ENCODE measurements at places on chromosomes 3 and 15.

GRCh38 chr15:89514596-89515406, 18.4 kb upstream of the RHCG start:
- DNase-seq: no peak

GRCh38 chr3:23270423-23270822, 67.3 kb downstream of the UBE2E2 start:
- DNase-seq: no peak

DNA sequence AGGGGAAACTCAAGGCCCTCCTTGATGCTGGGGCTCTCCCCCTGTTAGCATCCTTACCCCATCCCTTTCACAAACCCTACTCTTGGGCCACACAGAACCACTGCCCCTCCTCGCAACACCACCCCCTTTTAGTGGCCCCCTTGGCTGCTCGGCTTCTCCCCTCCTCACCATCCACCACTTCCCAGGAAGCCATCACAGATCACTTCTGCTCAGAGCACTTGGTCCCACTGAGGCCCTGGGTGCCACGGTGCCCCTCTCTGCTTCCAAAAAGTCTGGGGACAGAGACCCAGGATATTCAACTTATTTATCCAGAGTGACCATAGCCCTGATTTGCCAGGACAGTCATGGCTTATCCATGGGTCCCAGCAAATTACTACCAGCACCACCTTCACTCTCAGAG, 2.4 kb downstream of the RHCG start:
- no peak for DNase-seq

GRCh38 chr15:73947651-73948050, 21.4 kb downstream of the LOXL1 start:
- DNase-seq: no peak

- DNase-seq: no peak
These were observed 109.2 kb downstream of the MYO5A start for GRCh38 chr15:52419494-52419893.

GRCh38 chr3:45559560-45560118, 34.9 kb upstream of the LIMD1 start:
- no peak for DNase-seq

GRCh38 chr3:123658852-123659206, 74.0 kb upstream of the HACD2 start:
- DNase-seq: no peak

GRCh38 chr3:150458001-150458400, 49.9 kb downstream of the TSC22D2 start:
- DNase-seq: no peak

- DNase-seq: no peak
These were observed 186.1 kb upstream of the CGNL1 start for GRCh38 chr15:57190208-57190607.

DNA sequence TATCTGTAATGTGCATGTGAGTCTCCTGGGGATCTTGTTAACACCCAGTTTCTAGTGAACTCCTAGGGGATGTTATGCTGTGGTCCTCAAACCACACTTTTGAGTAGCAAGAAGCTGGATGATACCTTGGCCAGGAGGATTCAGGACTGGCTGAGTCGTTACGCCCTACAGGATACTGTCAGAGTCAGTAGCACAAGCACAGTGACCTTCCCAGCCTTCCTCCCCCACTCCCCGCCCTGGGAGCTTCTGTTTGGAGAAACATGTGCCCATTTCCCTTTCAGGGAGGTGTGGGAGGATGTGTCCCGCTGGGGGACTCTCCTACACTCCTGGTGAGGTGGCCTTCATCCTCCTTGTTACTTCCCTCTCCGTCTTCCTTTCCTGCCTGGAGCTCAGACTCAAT, 76.4 kb upstream of the TRPM1 start:
- no peak for DNase-seq

GRCh38 chr3:74639681-74640080, 25.2 kb upstream of the CNTN3 start:
- DNase-seq: no peak

DNA sequence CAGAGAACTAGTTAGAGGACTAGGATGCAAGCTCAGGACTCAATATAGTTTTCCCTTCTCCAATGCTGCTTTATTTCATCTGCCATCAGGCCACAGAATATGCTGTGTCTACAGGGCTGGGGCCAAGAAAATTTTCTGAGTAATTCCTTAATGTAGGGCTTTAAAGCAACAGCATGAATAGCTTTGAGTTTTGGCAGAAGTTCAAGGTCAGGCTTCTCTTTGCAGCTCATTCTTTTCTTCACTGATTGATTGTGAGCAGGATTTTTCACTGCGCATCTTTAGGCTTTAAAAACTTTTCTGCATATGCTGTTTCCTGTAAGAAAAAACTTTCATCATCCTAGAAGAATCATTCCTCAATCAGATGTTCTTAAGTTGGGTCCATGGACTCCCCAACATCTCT, 4.6 kb downstream of the TMEM108 start:
- DNase-seq: no peak

DNA sequence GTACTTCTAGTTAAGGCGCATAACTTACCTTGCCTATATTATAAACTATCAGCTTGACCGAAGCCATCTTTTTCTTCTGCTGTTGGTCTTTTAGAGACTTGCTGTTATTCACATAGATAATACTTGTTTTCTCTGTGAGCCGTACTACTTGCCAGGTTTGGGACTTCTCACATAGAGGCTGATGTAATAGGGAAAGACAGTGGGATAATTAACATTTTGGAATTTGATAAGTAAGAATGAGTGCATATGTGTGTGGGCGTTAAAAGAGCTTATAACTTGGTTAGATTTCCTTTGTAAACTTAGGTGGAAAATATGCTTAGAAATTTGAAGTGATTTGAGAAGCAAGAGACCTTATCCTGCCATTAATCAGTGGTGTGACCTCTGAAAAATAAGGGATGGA, 47.8 kb downstream of the FNDC3B start:
- DNase-seq: no peak

- DNase-seq: no peak
These were observed 3.1 kb upstream of the ZBTB38 start for GRCh38 chr3:141365201-141365600.

DNA sequence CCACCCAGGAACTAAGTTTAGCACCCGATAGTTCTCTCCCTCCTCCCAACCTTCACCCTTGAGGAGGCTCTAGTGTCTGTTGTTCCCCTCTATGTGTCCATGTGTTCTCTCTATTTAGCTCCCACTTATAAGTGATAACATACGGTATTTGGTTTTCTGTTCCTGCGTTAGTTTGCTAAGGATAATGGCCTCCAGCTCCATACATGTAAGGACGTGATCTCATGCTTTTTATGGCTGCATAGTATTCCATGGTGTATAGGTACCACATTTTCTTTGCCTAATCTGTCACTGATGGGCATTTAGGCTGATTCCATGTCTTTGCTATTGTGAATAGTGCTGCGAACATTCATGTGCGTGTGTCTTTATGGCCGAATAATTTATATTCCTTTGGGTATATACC, 66.9 kb upstream of the TRA2B start:
- DNase-seq: no peak

- peak; percentile 77 for DNase-seq
These were observed 101.1 kb downstream of the GREM1 start for GRCh38 chr15:32818758-32819447.

- DNase-seq: no peak
These were observed 4.8 kb upstream of the RTP3 start for GRCh38 chr3:46492890-46493547.

GRCh38 chr15:40106203-40107161, 2.2 kb downstream of the BMF start:
- peak; percentile 29 for DNase-seq

DNA sequence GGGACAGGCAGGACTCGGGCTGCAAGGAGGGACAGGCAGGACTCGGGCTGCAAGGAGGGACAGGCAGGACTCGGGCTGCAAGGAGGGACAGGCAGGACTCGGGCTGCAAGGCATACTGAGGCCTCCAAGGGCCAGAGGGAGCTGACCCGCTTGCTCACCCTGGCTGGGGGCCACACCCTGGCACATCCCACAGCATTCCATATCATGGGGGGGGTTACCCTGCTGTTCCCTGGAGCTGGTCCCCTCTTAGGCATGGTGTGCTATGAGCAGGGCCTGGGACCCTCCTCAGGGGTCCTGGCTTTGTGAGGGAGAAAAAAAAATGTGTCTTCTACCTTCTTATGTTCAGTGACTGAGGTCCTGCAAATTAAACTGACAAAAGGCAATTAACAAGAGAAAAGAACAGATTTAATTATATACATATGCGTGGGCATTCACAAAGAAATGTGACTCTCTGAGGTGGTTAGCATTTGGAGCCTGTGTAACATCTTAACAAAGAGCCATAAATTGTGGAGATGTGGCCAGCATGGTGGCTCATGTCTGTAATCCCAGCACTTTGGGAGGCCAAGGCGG, 97.6 kb upstream of the ALDH1A3 start:
- DNase-seq: no peak

GRCh38 chr15:63378946-63379345, 2.7 kb downstream of the CA12 start:
- no peak for DNase-seq

DNA sequence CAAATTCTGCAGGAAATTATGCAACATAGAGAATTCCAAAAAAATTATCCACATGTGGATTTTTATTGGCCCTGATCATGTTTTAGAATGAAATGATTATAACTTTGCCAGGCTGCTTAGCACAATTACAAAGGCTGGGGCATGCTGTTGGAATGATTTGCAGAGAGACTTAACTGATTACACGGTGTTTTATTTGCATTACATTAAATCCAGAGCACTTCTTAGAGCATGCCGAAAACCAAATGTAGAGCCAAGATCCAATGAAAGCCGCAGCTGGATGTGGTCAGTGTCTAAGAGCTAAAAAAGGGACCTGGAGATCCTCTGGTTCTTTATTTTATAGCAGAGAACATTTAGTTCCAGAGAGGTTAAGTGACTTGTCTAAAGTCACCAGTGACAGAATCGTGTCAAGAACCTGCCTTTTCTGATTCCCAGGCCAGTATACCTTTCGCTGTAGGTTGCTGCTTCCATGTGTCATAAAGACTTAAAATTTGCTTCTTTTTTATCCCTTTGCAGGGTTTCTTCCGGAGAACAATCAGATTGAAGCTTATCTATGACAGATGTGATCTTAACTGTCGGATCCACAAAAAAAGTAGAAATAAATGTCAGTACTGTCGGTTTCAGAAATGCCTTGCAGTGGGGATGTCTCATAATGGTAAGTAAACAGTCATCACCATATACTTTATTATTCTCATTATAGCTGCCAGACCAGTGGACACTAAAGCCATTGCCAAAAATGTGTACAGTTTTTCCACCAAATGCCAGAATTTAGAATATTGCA, 92.0 kb upstream of the TSEN2 start:
- no peak for DNase-seq

GRCh38 chr3:75254685-75255084, 409.4 kb upstream of the FRG2C start:
- no peak for DNase-seq

DNA sequence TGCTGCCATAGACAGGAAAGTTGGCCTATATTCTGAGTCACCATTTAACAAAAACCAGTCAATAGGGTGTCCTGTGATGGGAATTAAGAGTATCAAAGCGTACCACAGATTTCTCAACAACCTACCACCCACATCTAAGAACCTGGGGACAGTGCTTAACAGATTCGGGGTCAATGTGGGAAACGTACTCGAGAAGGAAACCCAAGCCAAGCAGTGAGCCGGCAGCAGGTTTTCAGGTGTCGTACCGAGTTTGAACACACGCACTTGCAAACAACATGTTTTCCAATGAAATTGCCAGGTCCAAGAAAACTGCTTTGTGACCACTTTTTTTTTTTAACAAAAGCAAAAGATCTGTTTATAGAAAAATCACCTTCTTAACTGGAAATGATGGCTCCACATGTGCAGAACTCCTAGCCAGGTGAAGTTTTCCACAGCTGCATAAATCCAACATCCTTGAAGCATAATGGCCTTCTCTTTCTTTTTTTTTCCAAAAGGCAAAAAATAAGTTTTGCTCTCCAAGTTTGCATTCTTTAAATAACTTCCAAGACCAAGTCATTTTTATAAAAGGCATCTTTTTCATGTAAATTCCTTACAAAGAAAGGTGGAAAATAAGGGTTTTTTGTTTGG, 45.7 kb downstream of the ADAMTS17 start:
- DNase-seq: no peak

- DNase-seq: no peak
These were observed 5.7 kb upstream of the PLSCR1 start for GRCh38 chr3:146550070-146550615.

DNA sequence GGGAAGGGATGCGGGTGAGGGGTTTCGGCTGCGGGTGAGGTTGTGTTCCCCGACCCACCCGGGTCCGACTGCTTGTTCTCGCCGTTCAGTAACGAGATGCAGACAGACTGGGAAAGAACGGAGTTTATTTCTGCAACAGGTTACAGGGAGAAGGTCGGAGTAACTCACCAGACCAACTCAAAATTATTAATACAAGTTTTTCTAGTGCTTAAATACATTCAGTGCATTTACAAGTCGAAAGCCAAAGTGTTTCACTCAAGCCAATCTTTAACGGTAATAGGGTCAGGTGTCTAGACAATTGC, 492 bp upstream of the HIGD1A start:
- no peak for DNase-seq

DNA sequence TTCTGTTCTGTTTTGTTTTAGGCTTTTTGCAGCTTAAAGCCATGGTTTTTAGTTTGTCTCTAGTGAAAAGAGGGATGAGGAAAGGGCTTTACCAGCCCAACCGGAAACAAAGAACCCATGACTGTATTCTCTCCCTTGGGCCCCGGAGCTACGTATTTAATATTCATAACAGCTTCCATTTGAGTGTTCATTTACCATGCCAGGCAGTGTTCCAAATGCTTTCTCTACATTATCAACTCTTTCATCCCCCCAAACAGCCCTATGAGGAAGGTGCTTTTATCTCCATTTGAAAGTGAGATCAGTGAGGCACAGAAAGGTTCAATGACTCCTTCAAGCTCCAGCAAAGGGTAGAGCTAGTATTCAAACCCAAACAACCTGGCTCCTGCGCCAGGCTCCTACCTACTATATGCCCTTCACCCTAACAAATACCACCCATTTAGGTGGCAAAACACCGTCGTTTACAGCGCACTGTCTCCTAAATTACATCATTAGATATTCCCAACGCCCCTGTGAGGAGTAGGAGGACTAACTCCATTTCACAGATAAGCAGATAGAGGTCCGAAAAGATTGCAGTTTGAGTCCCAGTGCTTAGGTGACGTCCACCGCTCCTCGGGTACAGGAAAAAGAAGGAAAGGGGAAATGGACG, 27.9 kb downstream of the GTPBP8 start:
- DNase-seq: no peak

DNA sequence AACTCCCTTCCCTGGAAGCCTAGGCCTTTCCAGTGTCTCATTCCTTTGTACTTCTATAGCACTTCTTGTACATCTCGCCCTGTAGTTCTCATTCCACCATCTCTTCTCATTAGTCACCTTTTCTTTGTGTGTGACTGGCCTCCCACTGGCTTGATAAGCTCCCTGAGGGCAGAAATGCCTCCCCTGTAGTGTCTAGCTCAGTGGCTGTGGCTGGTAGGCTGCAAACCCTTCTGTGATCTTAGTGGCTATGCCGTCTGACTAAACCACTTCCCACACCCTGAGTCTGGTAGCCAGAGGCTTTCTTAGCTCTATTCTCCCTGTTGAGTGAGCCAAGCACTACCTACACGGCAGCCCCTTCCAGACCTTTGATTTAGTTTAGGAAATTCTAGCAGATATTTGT, 24.4 kb upstream of the TNFAIP8L3 start:
- no peak for DNase-seq

GRCh38 chr15:40768521-40769273, 1.1 kb upstream of the C15orf62 start:
- no peak for DNase-seq
